DMS 273 treated with DMSO at 0.1 percent for 48 hours (cell line): ENCODE measurements at places on chromosomes 5 and 9.

- no peak for DNase-seq
Observed at GRCh38 chr9:2413160-2413805, 208.3 kb upstream of the VLDLR start.

- DNase-seq = no peak
Observed at GRCh38 chr9:74528207-74528606, 31.1 kb downstream of the RORB start.

GRCh38 chr9:7601739-7602138, 197.8 kb downstream of the DMAC1 start:
- DNase-seq = no peak

DNA sequence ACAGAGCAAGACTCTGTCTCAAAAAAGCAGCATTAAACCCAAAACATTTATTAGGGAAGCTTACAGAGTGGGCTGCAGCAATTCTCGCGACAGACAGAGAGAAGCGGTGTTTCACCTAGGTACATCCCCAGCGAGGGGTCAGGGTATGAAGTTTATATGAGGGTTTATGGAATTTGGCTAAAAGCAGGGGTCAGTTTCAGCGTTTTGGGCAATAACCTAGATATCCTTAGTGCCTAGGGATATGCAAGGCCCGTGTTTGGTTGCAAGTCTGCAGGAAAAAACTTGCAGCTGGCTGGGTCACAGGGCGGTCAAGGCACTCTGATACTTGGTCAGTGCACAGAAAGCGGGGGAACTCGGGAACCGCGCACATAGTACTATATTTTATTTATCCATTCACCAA, 649 bp upstream of the GLE1 start:
- no peak for DNase-seq
